ENCODE measurements at places on chromosomes 6 and 20.

- DNase-seq: peak; percentile 46
These were observed 42.7 kb upstream of the HINT3 start for GRCh38 chr6:125913864-125914351.

DNA sequence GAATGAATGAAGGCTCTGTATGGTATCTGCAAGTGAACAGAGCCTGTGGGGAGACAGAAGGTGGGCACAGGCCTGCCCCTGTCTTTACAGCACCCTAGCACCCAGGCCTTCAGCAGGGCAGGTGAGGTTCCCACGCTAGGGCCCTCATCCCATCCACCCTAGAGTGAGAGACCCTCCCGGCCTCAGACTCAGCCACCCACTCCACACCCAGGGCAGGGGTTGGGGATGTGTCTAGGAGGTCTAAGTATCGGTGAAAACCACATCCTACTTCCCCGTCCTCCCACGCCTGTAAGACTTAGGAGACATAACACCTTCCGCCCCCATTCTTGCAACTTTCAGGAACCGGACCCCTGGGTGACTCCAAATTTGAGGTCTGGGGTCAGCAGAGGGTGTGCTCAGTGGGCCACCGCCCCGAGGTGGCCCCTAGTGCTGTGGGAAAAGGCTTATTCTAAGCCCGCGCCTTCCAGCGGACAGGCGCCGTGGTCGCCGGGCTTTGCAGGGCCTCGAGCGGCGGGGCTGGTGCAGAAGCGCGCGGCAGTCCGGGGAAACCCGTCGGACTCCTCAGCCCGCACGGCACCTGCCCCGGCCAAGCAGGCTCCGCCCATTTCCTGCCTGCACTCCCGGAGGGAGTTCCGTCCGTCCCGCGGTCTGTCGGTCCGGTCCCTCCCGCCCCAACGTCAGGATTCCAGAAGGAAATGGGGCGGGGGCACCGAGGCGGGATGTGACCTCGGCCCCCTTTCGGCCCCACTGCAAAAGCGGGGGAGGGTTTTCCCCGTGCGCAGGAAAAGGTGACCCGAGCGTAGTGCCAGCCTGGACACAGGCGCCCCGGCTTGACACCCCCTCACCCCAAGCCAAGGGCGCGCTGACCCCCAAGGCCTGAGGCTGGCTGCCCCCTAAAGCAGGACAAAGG is 868 bp downstream of the SAMD10 start:
- peak; percentile 75 for DNase-seq

GRCh38 chr20:62066339-62066982 is 780 bp upstream of the TAF4 start:
- peak; percentile 81 for DNase-seq

DNA sequence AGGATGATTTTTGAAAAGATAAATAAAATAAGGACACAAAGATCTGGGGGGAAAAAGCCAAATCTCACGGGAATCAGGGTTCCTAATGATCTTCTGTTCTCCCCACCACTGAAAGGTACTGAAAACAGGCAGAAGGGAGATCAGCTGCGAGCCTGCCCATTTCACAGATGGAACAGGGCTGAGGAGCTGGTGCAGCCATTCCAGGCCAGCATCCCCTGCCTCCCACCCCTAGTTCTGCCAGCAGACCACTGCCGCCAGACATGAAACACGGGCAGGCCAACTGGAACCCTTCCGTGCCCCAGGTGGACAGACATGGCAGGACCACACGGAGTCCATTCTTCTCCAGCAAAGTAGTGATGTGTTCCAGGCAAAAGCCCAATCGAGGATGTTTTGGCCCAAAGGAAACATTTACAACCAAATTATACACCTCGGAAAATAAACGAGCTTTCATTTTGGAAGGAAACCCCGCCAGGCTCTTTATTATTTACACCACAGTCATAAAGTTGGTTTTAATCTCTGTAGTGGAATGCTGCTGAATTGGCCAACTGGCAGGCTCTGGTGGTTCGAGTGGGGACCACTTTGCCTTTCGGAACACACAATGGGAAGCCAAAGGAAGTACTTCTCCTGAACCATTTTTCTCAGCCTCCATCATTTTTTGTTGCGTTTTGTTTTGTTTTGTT is 28.2 kb downstream of the ISM1 start:
- DNase-seq: no peak

GRCh38 chr6:24060982-24061754 is 64.8 kb upstream of the NRSN1 start:
- DNase-seq: no peak

- DNase-seq: no peak
These were observed 647.7 kb upstream of the NRSN1 start for GRCh38 chr6:23478312-23478711.

- no peak for DNase-seq
These were observed 55.0 kb upstream of the BHLHE23 start for GRCh38 chr20:63061771-63062100.

- DNase-seq: peak; percentile 77
These were observed at the start of gene CAP2 for GRCh38 chr6:17392978-17393891. CAP2 (plus strand) TSS chr6:17393595; CDS start chr6:17421556, 27,961 bp downstream.

GRCh38 chr6:42255050-42255449 is 37.4 kb upstream of the MRPS10 start:
- DNase-seq: no peak

DNA sequence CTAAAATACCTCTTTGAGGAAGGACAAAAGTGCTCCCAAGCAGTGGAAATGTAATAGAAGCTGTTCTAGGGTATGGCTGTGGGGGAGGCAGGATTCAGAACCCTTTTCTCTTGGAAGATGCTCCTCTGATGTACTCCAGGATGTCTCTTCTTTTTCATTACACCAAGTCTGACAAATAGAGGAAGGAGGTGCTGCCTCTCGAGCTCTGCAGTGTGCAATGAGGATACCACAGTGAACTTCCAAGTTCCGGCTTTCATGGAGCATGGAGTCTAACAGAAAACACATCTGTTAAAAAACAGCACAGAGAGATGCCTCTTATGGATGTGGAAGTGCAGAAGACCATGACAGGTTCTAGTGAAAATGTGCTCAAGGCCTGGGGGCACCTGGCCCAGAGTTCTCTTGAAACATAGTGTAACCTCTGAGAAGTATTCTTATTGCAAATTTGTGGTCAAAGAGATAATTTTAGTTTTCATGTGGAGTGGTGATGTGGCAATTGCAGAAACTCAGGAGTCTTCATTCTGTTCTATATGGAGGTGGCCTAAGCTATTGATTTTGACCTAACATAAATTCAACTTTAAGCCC is 362.0 kb upstream of the CITED2 start:
- no peak for DNase-seq

- no peak for DNase-seq
These were observed 9.9 kb downstream of the MOG start for GRCh38 chr6:29666826-29667130.

- DNase-seq: no peak
These were observed 315.7 kb upstream of the ECI2 start for GRCh38 chr6:4451081-4451480.

DNA sequence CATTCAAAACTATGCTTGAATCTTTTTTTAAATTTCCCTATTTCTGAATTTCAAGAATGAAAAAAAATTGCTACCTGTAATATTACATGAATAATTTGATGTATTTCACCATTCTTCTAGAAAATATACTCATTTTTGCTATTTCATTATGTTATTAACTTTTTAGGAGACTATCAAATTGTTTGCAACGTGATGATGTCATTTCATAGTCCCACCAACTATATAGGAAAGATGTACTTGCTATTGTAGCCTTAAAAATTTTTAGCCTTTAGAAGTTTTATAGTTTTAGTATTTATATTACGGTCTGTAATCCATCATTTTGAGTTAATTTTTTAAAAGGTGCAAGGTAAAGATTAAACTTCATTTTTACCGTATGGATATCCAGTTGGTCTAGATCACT is 81.4 kb upstream of the AHI1 start:
- DNase-seq: no peak

DNA sequence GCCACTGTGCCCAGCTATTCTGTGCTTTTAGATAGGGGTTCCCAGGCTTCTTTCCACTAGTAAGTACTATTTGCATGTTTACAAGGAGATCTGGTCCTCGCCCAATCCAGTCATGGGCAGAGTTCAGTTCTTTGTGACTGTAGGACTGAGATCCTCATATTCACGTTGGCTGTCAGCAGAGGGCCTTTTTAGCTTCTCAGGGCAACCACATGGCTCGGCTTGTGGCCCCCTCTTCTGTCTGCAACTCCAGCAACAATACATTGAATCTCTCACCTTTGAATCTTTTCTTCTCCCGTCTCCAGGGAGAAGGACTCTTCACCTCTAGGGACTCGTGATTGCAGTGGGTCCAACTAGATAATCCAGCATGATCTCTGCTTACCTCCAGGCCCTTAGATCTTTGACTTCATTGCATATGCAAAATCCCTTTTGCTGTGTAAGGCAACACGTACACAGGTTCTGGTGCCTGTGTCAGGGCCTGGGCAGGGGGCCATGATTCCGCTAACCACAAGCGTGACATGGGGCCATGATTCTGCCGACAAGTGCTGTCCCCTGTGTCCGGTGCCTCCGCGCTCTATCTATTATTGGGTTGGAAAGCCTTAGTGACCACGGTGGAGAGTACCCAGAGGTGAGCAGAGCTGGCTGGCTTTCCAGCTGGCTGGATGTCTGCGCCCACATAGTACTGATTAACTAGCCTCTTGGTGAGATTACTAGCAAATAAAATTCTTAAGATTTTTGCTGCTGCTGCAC is 5.1 kb downstream of the CCR6 start:
- DNase-seq: no peak

GRCh38 chr6:147973806-147974205 is 368.8 kb upstream of the SASH1 start:
- DNase-seq: no peak

DNA sequence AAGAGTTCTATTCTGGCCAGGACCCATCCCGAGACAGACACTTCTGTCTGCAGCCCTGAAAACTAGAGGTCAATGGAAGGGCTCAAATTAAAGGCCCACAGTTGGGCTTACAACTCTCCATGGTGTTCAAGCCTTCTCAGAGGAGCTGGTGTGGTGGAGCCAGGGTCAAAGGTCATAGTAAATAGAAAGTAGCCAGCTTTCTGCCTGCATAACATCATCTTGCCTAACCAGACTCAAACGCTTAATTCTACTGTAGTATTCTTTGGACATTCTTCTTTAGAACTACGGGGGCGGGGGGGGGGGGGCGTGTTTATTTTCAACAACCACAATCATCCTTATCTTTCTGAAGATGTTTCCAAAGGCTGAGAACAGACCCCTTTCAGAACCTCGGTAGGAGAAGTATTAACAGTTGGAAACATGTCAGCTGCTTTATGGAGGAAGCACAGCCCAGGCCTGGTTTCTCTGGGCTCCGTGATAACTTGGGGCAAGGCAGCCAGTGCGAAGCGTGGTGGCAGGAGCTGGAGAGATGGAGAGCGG is 1.5 kb upstream of the RREB1 start:
- DNase-seq: no peak

GRCh38 chr6:116369964-116370759 is 585 bp upstream of the DSE start:
- DNase-seq: no peak

GRCh38 chr6:84086545-84087429 is 53.2 kb downstream of the MRAP2 start:
- DNase-seq: no peak

DNA sequence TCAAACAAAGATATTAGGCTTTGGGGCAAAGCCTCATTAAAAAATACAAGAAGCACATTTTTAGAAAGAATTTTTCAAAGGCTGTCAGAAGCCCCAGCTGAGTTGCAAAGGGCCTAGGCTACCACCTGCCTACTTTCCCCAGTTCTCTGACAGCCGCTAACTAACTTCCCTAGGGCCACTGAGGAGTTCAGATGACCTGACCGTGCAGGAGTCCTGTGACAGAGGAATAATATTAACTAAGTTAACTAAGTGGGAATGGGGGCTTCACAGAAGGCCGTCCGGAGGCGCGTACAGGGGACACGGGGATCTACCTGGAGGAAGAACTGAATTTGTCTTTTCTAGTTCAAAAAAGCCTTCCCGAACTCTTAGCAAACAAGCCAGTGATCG is 884 bp downstream of the MCHR2 start:
- DNase-seq: no peak

- no peak for DNase-seq
These were observed 433.2 kb downstream of the CD83 start for GRCh38 chr6:14550822-14551221.

GRCh38 chr20:34495916-34496315 is 20.3 kb upstream of the DYNLRB1 start:
- no peak for DNase-seq

DNA sequence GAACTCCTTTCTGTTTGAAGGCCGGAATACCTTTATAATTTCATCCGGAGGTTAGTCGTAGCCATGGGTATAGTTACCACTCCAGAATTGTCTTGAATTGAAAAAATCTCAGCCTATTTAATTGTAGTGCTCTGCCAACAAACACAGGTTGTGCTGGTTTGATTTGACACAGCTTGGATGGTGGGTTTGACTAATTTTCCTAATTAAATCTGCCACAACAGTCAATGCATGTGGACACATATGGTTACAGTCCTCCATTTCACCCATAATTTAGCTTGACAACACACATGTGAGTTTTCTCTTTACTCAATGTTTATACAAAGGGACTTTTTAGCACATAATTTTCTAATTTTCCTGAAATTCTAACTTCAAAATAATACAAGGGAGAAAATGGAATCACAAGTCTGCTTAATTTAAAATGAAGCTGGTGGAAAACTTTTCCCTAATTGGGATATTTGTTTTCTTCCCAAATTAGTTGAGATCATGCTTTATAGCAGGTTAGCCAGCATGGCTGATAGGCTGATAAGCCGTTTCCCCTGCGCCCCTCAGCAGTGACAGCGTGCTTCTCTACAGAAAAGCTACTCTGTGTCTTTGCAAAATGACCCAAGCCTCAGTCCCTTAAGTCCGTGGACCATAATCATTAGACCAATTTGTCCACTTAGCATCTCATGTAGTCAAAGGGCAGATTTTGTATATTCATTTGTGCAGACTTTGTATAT is 463.5 kb upstream of the FLRT3 start:
- no peak for DNase-seq

DNA sequence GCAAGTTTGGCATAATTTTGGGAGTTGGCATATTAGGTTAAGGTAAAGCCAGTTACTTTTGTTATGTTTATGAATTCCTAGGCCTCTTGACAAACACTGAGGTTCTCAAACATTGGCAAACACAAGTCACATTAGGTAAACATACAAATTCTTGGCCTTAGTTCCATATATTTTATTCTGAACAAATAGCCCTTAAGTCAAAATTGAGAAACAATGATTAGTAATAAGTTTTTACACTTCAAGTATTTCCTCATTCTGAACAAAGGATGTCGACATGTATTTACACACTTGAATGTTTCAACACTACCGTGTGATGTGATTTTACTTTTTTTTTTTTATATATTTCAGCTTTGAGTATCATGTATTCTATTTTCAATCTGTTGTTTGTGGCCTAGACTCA is 3.8 kb upstream of the ECHDC1 start:
- no peak for DNase-seq

GRCh38 chr6:74853991-74854390 is 351.9 kb downstream of the COL12A1 start:
- no peak for DNase-seq

GRCh38 chr6:40274058-40274457 is 313.1 kb downstream of the LRFN2 start:
- DNase-seq: no peak

DNA sequence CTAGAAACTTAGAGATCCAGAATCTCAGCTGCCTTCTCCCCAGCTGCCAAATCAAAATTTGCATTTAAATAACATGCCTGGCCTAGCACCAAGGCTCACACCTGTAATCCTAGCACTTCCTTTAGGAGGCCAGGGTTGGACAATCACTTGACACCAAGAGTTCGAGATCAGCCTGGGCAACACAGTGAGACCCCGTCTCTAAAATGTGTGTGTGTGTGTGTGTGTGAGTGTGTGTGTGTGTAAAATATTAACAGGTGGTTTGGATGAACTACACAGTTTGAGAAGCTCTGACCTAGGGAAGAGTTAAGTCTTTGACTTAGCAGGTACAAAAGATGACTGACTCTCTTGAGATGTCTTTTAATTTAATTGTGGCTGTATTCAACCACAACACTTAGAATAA is 20.2 kb upstream of the CD2AP start:
- DNase-seq: no peak
